ENCODE measurements at places on chromosomes 1 and 21. TPM values are rescaled to one million over a fixed set of nuclear protein-coding genes. Genes with fewer than 3 reads are reported as not detected.

ZNF695 gene
- total RNA-seq: 1.0 TPM

DNA sequence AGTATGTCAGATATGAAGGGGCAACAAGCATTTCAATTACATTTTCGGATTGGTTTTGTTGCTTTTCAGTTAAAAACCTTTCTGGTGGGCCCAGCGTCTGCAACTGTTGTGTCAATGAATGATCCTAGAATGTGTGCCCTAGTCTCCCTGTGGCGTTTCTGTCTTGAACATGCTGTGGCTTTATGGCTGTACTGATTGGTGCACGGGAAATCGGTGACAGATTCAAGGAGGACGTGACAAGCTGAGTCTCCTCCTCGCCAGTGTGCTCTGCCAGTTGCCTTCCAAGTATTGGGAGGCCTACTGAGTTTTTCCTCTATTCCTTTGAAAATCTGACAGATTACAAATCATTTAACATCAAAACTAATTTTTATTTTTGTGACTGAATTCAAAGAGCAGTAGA is 127.6 kb downstream of the ZP4 start:
- no peaks in the 10 kb centered on the region for H3K27me3 ChIP-seq
- no peaks in the 10 kb centered on the region for H3K4me1 ChIP-seq
- no peak for DNase-seq

NPHS2 gene
- not detected for total RNA-seq

DNA sequence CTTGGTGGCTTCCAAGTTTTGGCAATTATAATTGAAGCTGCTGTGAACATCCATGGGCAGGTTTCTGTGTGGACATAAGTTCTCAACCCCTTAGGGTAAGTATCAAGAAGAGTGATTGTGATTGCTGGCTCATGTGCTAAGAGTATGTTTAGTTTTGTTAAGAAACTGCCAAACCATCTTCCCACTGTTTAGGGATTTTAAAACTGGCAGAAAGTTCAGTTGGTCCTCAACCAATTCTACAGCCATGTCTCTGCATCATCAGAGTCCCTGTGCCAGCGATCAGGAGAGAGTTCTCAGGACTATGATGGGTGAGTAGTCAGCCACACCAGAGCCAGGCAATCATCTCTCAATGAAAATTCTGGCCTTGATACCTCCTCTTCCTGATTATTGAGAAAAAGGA is 193.8 kb downstream of the ZC3H11B start:
- no peak overlapping the region for H3K27ac ChIP-seq
- no peak overlapping the region for H3K4me3 ChIP-seq
- no peak for DNase-seq
- H3K27me3 ChIP-seq: no peaks in the 10 kb centered on the region
- no peaks in the 10 kb centered on the region for H3K36me3 ChIP-seq

DNA sequence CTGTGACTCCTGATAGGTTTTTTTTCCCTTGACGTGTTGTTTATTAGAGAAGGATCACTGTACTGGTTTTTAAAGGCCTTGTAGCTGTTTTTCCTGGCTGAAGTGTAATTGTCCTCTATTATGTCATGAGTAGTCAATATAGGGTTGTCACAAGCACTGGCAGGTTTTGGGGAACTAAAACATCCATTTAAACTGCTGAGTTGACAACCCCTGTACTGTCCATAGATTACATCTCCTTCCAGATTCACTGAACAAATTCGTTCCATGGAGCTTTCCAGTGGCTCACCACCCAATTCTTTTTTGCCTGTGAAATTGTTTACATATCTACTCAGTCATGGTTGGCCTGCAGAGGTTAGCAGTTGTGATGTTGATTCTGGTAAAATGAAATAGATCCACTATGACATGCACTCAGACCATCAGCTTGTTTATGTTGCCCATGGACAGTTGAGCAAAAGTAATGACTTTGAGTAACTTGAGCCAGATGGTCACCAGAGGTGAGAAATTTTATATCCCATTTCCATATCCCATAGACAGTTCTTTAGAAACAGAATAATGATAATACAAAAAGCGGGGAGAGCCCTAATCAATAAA is 59.9 kb upstream of the QSOX1 start:
- H3K36me3 ChIP-seq: peaks cover 11% of the 10 kb centered on the region
- H3K27ac ChIP-seq: no peak overlapping the region
- no peaks in the 10 kb centered on the region for H3K27me3 ChIP-seq
- H3K4me1 ChIP-seq: no peaks in the 10 kb centered on the region
- no peak overlapping the region for H3K4me3 ChIP-seq

All from breast epithelium (tissue), 4 donors.